ENCODE measurements at places on chromosomes 1 and 21.
A peak's percentile ranks its signal among the peaks of the same experiment; 100 is the strongest.

GRCh38 chr1:147215540-147215916 is 9.6 kb downstream of the FMO5 start:
- DNase-seq: no peak

DNA sequence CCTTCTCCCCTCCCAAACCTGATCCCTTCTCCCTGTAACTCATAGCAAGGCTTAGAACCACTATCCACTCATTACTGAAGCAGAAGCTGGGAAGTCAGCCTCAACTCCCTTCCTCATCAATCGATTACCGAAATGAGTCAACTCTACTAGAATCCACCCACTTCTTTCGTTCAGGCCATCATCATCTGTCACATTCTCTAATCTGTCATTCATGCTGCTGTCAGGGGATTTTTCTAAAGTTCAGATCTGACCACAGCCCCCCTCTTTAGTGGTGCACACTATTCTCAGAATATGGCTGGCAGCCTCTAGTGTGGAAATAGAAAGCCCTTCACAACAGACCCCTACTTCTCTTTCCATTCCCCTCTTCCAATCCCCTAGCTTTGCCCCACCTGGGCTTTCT is 5.1 kb downstream of the NT5C1A start:
- no peak for DNase-seq

DNA sequence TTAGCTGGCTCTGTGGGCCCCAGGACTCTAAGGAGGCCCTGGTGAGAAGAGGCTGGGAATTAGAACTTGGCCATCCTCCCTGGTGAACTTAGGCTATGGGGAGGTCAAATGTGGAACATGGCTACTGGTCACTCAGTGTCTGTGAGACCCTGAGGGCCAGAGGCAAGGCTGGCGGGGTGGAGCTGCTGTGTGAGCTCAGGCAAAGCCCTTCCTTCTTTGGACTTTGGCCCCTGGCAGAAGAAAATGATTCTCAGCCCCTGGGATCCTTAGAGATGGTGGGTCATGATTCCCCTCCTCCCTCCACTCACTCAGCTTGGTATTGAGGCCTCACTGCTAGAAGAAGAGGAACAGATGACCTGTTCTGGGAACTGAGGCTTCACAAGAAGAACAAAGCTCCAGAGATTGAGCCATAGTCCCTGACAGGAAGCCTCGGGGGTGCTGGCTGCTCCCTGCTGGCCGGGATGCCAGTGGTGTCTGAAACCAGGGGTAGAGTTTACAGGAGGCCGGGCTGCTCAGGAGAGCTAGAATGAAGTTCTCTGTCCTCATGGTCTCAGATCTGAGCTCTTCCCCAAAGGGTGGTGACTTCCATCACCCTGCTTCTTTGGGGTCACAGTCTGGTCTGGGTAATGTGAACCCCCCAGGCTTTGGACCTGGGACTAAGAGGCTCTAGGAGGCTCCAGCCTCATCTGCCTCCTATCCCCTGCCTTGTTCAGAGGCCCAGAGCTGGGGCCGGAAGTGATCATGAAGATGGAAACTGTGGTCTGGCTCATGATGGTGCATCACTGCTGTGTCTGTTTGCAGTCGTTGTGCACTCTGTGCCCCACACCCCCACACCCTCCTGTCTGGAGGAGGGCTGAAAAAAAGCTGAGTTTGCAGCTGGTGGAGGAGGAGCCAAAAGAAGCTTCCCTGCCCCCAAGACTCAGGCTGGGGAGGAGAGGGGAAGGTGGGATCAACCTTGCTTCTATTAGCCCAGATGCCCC is 905 bp downstream of the BTBD19 start:
- DNase-seq: no peak

DNA sequence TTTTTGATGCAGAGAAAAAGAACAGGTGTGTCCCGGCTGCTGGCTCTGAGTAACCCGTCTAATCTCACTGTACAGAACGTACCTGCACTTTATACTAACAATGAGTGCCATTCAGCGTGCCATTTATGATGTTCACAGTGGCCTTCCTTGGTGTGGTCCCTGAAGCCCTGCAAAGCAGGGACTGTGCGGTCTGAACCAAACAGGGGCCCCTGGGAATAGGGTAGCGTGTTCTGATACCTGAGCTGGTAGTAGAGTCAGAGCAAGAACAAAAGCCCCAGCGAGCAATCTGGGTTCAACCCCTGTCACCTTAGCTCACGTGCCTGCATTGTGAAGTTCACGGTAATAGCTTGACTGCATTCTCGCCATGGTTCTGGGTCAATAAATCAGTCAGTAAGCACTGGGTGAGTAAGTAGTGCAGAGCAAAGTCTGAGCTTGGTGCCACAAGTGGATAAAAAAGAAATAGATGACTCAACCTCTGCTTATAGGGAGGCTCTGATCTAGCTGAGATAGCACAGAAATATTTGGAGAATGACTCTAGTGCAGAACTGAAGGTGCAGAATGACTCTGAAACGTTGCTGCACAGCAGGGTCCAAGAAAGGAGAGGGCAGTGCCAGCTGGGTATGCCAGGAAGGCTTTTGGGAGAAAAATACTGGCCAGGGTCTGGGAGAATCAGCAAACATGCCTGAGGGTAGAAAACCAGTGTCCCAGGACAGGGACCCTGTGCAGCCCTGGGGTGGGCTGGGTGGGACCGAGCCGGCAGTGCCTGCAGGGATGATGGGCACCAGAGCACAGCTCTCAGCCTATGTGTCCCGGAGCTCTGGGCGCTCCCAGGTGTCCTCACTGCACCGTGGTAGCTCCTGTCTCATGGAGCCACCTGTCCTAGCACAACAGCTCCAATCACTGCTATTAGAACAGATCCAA is 125.9 kb downstream of the RHOU start:
- DNase-seq: no peak

GRCh38 chr1:231523816-231524215 is 4.7 kb upstream of the TSNAX start:
- no peak for DNase-seq

- DNase-seq: no peak
Observed at GRCh38 chr1:221439747-221440501, 302.0 kb downstream of the DUSP10 start.

DNA sequence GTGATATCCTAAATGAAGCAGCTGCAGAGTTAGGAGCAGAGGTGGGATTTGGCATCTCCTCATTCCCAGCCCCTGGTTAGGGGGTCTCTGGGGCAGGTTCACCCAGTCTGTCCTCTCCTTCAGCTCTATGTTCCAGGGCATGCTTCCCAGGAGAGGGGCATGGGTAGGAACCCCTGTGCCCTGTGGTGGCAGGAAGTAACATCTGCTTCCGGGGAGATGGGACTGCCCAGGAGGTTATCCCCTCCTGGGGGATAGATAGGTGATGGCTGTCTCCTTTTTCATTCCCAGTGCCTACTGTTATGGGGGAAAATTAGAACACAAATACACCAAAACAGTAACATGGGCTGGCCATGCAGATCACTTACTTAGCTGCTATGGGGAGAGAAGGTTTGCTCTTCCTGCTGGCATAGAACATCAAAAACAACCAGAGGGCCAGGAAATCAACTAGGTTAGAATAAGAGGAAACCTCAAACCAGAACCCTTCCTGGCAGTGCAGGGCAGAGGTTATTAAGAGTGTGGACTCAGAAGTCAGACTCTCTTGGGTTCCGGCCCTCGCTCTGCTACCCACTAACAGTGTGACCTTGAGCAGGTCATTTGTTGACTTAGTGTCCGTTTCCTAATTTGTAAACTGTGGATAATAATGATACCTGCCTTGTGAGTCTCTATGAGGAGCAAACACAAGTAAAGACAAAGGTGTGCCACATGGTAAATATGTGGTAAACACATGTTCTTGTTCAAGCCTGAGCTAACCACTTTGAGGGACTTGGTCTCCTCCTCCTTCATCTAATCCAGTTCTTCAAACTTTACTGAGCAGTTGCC is 157.8 kb upstream of the JUN start:
- no peak for DNase-seq

DNA sequence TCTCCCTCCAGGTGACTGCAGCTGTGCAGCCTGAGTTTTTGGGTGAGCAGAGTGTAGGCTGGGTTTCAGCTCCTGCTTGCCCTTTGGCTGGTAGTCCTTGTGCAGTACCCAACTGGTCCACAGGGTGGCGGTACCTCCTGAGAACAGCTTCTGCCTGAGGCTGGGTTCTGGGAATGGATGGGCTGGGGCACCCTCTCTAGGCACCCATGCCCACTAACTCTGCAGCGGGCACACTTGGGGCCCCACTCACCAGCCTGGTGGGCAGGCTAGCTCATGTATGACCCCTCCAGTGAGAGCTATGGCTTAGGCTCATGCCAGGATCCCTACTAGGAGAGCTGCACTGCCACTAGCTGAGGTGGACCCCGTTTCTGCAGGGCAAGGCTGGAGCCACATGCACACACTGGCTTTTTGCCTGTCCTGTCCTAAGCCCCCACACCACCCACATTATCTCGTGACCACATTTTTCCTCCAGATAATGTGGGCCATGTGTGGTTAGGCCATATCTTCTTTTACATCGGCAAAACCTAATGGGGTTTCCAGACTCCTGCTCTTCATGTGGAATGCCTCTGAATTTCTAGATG is 15.5 kb upstream of the GSTM4 start:
- DNase-seq: peak; percentile 76

- peak; percentile 17 for DNase-seq
Observed at GRCh38 chr1:204623894-204624361, 61.6 kb downstream of the LRRN2 start.

- DNase-seq: no peak
Observed at GRCh38 chr1:160438935-160439334, 38.6 kb downstream of the VANGL2 start.

DNA sequence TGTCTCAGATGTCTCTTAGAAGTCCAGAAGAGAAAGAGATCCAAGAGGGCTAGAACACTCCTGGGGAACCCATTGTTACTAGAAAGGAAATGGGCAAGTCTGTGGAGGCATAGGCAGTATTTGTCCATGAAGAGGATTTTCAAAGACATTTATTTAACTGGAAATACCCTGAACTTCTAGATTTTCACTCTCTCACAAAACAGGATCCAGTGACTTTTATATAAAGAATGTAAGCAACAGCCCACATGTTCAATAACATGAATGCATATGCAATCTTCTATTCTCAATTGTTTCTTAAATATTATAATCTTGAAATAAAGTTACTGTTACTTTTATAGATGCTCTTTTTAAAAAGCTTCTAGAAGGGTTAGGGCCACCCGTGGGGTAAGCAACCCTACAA is 53.4 kb downstream of the TBX15 start:
- no peak for DNase-seq

- no peak for DNase-seq
Observed at GRCh38 chr1:234969581-234970400, 158.8 kb downstream of the TOMM20 start.

DNA sequence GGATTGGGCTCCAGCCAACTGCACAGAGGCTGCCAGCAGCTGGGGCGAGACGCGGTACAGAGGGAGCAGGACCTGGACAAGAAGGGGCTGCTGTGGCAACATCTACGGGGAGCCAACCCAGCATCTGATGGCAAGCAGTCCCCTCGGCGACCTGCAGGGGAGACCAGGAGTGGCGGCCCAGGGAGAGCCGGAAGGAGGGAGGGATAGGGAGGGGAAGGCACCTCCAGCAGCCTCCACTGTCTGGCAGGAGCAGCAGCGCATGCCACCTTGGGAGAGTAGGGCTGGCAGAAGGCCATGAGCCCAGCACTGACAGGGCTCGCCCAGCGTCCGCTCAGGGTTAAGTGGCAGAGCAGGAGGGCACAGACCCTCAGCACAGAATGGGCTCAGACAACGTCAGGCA is 17.3 kb downstream of the CHD5 start:
- no peak for DNase-seq

- DNase-seq: no peak
Observed at GRCh38 chr1:6805004-6805416, 19.8 kb downstream of the CAMTA1 start.

DNA sequence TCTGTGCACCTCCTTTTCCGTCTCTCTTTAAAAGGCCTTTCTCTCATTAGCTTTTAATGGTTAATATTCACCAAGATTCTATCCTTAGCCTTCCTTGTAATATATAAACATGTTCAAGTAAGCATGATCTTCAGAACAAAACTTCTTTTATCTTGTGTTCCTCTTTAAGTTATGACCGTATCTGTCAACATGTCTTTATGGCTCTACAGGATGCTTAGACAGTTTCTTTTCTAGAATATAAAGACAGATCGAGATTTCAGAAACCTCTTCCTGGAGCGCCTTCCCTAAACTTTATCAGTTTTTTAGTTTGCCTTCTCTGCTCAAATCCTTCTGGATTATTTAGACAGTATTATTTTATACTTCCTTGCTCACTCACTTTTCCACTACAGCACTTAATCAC is 7.2 kb downstream of the RO60 start:
- DNase-seq: no peak

GRCh38 chr1:68093737-68094136 is 43.3 kb upstream of the DIRAS3 start:
- no peak for DNase-seq

GRCh38 chr1:101314244-101314643 is 77.4 kb downstream of the S1PR1 start:
- DNase-seq: no peak

- no peak for DNase-seq
Observed at GRCh38 chr1:116847688-116848531, 61.8 kb upstream of the PTGFRN start.

DNA sequence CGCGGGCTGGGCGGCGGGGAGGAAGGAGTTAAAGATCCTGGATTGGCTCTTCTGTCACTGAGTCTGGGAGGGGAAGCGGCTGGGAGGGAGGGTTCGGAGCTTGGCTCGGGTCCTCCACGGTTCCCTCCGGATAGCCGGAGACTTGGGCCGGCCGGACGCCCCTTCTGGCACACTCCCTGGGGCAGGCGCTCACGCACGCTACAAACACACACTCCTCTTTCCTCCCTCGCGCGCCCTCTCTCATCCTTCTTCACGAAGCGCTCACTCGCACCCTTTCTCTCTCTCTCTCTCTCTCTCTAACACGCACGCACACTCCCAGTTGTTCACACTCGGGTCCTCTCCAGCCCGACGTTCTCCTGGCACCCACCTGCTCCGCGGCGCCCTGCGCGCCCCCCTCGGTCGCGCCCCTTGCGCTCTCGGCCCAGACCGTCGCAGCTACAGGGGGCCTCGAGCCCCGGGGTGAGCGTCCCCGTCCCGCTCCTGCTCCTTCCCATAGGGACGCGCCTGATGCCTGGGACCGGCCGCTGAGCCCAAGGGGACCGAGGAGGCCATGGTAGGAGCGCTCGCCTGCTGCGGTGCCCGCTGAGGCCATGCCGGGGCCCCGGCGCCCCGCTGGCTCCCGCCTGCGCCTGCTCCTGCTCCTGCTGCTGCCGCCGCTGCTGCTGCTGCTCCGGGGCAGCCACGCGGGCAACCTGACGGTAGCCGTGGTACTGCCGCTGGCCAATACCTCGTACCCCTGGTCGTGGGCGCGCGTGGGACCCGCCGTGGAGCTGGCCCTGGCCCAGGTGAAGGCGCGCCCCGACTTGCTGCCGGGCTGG is at the start of gene NPR1:
TSS of gene NPR1 (plus strand) at position 170 of the 818 bp plus-strand sequence. CDS start at position 591, 421 bp downstream.
- DNase-seq: no peak

Data from neuronal stem cell (in vitro differentiated cells).